ENCODE measurements at places on chromosomes 12 and 14.

- no peak for DNase-seq
Observed at GRCh38 chr12:127179176-127179575, 1087.8 kb upstream of the TMEM132C start.

- DNase-seq, result no peak
Observed at GRCh38 chr12:83082690-83083276, 396.1 kb downstream of the TMTC2 start.

DNA sequence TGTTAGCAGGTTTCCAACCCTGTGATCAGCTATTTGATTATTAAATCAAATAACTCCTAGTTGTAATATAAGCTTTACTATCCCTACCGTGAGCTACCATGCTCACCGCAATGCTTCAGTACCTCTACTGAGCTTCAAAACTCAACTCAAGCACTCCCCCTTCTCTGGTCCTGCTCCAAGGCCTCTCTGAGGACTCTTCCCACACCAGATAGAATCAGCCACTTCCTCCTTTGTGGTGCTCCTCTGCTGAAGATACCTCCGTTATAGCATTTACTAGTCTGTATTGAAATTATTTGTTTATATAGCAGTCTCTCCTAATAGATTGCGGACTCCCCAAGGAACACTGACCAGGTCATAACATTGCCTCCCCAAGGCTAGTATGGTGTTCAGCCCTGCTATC, 17.5 kb downstream of the AREL1 start:
- DNase-seq, result no peak

DNA sequence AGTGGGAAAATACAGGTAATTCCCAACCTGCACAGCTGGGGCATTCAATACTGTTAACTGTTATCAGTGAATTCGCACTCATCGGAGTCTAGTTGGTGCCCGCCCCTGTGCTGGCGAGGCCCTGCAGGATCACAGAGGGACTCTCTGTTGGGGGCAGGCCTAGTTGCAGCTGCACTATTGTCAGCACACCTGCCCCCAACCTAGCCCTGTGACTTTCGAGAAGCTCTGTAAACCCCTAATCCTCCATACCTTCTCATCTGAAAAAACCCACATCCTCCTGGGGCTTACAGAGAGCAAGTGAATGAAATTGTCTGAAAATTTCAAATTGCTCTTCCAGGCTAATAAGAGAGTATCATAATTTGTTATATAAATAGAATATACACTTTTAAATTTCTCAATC, 132.2 kb upstream of the NUDT4 start:
- no peak for DNase-seq

GRCh38 chr12:93979189-93979588, 169.2 kb upstream of the PLXNC1 start:
- DNase-seq, result no peak

All from BJ (cell line).